ENCODE measurements at places on chromosomes 7 and 10.
A peak's percentile ranks its signal among the peaks of the same experiment; 100 is the strongest.

DNA sequence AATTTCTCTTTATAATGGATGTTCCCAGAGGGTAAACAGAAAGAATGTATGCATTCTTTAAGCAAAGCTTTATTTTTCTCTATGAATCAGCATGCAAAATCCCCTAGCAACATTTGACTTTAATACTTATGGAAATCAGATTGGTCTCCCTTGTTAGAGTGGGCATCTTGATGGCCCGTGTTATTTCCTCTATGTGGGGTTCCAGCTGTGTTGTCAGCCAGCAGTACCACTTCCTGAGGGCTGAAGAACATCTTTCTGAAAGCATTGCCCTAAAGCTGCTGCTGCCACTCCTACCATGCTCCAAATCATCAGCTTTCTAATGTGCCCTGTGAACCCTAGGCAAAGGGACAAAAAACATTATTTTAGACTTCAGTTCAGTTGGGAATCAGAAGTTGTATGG lies 70.4 kb upstream of the HECTD2 start:
- no peak for DNase-seq

- no peak for DNase-seq
These were observed 48.0 kb downstream of the MALSU1 start for GRCh38 chr7:23347033-23347681.

DNA sequence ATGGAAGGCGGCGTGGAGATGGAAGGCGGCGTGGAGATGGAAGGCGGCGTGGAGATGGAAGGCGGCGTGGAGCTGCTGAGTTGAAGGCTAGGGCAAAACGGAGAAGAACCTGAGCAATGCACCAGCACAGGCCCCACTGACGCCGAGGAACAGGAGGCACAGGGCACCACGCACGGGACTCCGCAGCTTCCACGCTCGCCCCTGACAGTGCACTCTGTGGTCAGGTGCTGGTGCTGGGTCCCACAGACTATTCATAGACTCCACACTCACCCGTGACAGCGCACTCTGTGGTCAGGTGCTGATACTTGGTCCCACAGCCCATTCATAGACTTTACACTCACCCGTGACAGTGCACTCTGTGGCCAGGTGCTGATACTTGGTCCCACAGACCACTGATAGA lies 34.0 kb downstream of the CPXM2 start:
- no peak for DNase-seq

- no peak for DNase-seq
These were observed 1562.0 kb downstream of the REEP3 start for GRCh38 chr10:65083222-65083621.

- no peak for DNase-seq
These were observed 71.1 kb downstream of the ZRANB1 start for GRCh38 chr10:125012851-125013528.

DNA sequence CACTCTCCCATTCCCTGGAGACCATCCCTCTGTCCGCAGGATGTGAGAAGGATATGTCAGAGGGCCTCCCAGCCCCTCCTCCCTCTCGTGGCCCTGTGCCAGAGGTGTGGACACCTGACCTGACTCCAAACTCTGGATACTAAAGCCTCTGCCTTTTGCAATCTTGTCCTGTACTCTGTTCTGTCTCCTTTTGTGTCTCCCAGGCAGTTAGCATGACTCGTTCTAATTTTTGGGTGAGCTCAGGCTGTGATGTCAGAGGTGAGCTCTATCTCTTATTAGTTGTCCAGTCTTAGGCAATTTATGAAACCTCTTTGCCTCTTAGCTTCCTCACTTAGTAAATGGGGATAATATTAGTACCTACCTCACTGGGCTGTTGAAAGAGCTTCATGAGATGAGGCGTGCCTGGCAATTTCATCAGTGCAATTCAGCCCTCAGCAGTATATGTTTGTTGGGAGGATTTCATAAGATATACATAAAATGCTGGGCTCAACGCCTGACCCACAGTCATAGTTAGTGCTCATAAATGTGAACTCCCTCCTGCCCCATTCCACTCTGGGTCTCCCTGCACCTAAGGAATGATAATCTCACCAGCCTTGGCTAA lies 10.9 kb downstream of the MARVELD1 start:
- DNase-seq = peak; percentile 43

DNA sequence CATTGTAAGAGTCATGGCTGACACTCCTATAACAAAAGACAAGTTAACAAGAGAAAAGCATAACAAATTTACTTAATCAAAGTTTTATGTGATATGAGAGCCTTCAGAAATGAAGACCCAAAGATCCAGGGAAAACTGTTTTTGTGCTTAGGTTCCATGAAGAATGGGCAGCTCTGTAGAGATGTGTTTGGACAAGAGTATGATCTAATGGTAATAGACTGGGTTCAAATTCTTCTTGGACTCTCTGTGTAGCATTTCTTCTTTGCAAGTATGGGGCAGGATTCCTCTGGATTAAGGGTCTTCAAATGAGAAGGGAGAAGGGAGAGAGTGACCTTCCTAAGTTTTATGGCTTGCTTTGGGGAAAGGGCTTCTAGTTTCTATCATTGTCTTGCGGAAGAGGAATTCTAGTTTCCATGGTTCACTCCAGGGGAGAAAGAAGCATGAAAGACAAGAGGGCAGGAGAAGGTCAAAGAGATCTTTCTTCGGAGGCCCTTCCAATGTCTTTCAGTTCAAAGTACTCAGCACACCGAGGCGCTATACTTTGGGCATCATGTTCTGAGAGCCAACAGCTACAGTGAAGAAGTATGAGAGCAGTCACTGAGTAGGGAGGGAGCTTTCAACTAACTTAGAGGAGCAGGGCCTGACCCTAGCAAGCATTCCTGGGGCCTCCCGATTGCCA lies 15.4 kb downstream of the IFIT3 start:
- no peak for DNase-seq

DNA sequence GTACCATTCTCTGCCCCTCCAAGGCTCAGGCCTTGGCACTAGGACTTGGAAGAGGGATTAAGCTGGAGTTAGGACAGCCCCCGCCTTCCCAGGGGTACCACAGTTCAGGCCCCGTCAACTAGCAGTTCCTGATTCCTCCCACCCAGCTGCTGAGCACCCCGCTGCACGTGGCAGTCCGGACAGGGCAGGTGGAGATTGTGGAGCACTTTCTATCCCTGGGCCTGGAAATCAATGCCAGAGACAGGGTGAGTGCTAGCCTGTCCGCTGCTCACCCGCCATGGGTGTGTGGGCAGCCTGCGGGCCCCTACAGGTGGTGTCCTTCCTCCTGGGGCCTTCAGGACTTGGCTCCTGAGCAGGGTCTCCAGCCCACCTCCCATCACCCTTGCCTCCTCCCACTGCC lies 2.0 kb upstream of the HOGA1 start:
- no peak for DNase-seq

- no peak for DNase-seq
These were observed 141.0 kb downstream of the MACC1 start for GRCh38 chr7:20075992-20076820.

DNA sequence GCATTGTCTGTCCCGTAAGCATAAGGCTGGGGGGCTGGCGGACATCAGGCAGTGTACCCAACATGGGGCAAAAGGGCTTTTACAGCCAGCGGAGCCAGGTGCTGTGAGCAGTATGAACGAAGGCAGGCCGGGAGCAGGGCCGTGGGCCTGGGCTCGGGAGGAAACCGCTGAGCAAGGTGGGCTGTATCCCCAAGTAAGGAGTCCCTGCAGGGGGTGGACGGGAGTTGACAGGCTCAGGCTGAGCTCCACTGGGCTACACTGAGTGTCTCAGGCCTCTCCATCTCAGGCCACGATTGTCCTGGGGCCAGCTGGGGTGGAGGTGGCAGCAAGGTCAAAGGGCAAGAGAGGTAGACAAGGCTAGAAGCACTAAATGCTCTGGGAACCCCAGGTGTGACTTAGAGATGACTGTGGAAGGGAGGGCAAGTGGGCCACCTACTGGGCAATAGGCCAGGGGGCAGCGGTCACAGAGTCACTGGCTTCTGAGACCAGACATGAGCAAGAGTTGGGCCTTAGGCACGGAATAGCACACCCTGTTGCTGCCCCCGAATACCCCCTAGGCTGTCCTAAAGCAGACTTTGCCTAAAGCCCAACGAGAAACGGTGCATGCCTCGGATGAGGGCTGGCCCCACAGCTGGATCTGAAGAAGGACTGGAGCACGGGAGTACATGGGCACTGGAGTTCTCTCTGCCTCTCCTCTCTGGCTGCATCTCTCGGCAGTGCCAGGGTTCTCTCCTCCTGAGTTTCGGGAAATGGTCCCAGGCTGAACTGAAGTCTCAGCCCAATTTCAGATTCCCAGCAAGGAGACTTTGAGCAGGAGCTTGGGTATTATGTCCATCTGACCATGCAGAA lies 10.8 kb upstream of the RAMP3 start:
- no peak for DNase-seq

DNA sequence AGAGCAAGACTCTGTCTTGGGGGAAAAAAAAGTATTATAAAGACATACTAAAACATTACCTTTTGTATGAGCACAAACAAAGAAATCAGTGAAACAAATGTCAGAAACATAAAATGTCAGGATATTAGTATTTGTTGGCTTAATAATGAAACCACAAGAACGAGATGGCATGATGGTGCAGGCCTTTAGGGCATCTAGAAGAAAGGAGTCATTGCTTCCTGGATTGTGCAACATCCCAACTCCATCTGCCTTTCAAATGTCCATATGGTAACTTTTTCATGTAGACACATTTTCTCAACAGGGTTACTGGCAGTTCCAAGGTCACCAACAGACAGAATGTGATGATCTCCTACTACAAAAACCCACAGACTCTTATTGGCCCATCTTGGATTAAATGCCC lies 96.6 kb downstream of the ZNF248 start:
- no peak for DNase-seq

DNA sequence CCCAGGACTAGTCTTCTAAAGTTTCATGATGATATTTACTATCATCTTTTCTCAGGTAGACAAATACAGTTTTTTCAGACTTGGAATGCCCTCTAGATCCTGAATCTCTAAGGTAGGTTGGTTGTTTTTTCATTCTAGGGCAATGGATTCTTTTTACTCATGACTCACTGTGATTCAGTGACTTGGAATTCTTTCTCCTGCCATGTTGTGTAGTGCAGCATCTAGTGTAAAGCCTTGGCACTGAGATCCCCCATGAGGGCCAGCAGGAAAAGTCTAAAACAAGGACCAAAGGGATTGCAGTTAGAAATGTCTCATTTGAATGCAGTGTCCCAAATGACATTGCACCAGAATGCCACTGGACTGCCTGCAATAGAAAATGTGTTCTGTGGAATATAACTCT lies 430.4 kb downstream of the NEBL start:
- peak; percentile 10 for DNase-seq

GRCh38 chr7:117271566-117271965 lies 51.3 kb downstream of the WNT2 start:
- DNase-seq = no peak

DNA sequence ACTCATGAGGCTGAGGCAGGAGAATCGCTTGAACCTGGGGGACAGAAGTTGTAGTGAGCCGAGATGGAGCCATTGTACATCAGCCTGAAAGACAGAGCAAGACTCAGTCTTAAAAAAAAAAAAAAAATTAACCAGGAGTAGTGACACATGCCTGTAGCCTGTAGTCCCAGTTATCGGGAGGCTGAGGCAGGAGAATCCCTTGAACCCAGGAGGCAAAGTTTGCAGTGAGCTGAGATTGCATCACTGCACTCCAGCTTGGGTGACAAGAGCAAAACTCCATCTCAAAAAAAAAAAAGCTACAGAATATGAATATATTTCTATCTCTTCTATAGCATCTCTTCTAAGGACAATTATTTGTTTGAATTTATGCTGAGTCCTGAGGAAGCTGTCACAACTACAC lies 6.5 kb downstream of the AZGP1 start:
- DNase-seq = no peak

GRCh38 chr10:101050208-101051069 lies 11.3 kb upstream of the KAZALD1 start:
- DNase-seq = peak; percentile 61

- no peak for DNase-seq
These were observed 7.5 kb downstream of the HOXA1 start for GRCh38 chr7:27088002-27088922.

DNA sequence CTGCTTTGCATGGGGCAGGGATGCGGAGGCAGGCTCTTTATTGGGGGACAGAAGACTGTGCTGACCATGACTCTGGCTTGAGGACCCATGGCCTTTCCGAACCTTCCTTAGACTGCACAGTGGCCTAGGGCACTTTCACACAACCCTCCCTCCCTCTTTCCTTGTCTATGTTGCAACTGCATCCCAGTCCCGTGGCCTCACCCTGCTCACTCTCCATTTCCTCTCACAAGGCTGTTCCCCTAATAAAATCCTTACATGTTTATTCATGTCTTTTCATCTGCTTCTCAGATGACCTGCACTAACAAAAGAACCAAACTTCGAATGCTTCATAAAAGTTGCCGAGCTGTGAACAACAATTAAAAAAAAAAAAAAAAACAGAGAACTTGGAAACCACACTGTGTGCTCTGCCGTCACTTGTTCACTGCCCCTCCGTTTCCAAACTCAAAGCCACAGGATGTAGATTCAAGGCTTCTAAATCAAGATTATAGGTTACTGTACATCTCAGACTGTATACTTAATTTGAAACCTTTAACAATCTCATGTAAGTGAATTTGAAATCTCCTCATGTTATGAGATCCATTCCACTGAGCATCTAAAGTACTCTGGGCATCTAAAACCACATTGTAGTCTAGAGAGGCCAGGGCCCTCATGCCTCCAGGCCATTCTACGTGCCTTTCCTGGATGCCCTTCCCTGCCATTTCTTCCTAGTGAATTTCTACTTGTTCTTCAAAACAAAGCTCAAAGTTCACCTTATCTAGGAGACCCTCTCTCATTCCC lies 265.9 kb downstream of the SNX13 start:
- DNase-seq = peak; percentile 36

DNA sequence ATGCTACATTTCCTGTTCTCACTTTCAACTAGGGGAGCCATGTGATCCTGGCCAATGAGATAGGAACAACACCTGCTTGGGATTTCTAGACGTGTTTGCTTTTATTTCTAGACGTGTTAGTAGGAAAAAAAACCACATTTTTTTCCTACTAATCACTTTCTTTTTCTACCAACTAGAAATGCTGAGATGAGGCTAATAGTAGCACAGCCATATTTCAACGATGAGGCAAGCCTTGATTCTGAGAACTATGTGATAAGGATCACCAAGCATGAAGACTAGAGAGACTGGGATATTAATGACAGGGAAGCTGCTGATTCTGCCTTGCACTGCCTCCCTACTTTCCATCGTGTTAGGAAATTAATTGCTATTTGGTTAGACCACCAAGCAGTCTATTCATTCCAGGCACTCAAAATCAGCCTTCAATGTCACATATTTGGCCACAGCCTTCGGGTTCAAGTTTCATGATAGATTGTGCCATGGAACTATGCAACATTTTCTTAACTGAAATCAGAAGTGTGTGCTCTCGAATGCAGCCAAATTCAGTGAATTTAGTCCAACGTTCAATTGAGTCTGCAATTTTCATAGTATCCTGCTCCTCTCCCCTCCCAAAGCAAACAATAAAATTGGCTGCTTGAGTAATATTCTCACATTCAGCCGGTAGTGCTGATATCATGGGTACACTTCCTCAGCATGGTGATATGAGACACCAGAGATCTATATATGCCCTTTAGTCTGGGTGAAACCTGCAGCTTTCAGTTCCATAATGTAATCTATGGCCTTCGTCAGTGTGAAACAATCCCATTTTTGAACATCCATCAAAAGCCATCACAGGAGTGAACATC lies 98.1 kb downstream of the GPR37 start:
- no peak for DNase-seq

- DNase-seq = no peak
These were observed 2.9 kb downstream of the NPM3 start for GRCh38 chr10:101780187-101780817.
